Type B pancreatic cell (in vitro differentiated cells): ENCODE measurements at places on chromosomes 16 and 17.

GRCh38 chr16:74852500-74852875, 77.9 kb upstream of the FA2H start:
- no peaks in the 10 kb centered on the region for H3K36me3 ChIP-seq
- H3K4me3 ChIP-seq: no peak overlapping the region
- no peak for DNase-seq
- H3K27me3 ChIP-seq: no peaks in the 10 kb centered on the region

- H3K27me3 ChIP-seq: no peaks in the 10 kb centered on the region
- no peaks in the 10 kb centered on the region for H3K36me3 ChIP-seq
- no peak overlapping the region for H3K27ac ChIP-seq
- H3K4me3 ChIP-seq: no peak overlapping the region
- DNase-seq: no peak
These were observed 7.8 kb upstream of the RNPS1 start for GRCh38 chr16:2275476-2276367.

GRCh38 chr16:68345958-68346635, 35.3 kb downstream of the PRMT7 start:
- H3K36me3 ChIP-seq: peaks cover 24% of the 10 kb centered on the region
- DNase-seq: no peak
- H3K4me1 ChIP-seq: no peaks in the 10 kb centered on the region
- no peaks in the 10 kb centered on the region for H3K27me3 ChIP-seq

GRCh38 chr16:56225017-56225742, 33.9 kb downstream of the GNAO1 start:
- H3K4me1 ChIP-seq: no peaks in the 10 kb centered on the region
- no peak overlapping the region for H3K4me3 ChIP-seq
- H3K27me3 ChIP-seq: peaks cover 7% of the 10 kb centered on the region
- H3K27ac ChIP-seq: no peak overlapping the region

- peak overlapping the region; percentile 53 for H3K4me3 ChIP-seq
- peaks cover 7% of the 10 kb centered on the region for H3K36me3 ChIP-seq
These were observed 203.6 kb downstream of the ZFHX3 start for GRCh38 chr16:72844225-72844920.

- peak overlapping the region; percentile 30 for H3K4me3 ChIP-seq
- H3K27me3 ChIP-seq: no peaks in the 10 kb centered on the region
- H3K36me3 ChIP-seq: no peaks in the 10 kb centered on the region
- peak overlapping the region; percentile 89 for H3K27ac ChIP-seq
- DNase-seq: no peak
These were observed 23.0 kb upstream of the ZNF750 start for GRCh38 chr17:82862737-82863382.

DNA sequence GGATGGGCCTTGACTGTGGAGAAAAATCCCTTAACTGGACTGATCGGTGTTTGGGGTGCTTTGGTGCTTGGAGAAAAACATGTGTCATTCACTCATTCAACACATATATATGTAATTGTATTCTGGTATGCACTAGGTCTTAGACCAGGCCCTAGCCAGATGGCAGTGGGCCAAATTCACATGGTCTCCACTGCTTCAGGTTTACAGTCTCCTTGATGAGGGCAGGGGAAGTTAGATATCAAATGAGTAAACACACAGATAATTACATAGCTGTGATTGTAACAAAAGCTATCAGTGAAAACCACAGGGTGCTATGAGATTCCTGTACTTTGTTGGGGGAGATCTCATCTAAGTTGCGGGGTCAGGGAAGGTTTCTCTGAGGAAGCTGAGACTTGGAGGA, 78.8 kb downstream of the WWP2 start:
- H3K27me3 ChIP-seq: no peaks in the 10 kb centered on the region
- no peak overlapping the region for H3K4me3 ChIP-seq
- no peak for DNase-seq
- H3K36me3 ChIP-seq: peaks cover 17% of the 10 kb centered on the region

GRCh38 chr17:61323909-61324868, 75.5 kb upstream of the TBX2 start:
- no peak for DNase-seq
- peak overlapping the region; percentile 51 for H3K4me3 ChIP-seq
- peak overlapping the region; percentile 68 for H3K27ac ChIP-seq
- no peaks in the 10 kb centered on the region for H3K36me3 ChIP-seq
- peaks cover 44% of the 10 kb centered on the region for H3K4me1 ChIP-seq

- peaks cover 9% of the 10 kb centered on the region for H3K27me3 ChIP-seq
- no peaks in the 10 kb centered on the region for H3K4me1 ChIP-seq
- no peak overlapping the region for H3K4me3 ChIP-seq
- H3K27ac ChIP-seq: no peak overlapping the region
These were observed 87.8 kb upstream of the GOT2 start for GRCh38 chr16:58821886-58822285.

DNA sequence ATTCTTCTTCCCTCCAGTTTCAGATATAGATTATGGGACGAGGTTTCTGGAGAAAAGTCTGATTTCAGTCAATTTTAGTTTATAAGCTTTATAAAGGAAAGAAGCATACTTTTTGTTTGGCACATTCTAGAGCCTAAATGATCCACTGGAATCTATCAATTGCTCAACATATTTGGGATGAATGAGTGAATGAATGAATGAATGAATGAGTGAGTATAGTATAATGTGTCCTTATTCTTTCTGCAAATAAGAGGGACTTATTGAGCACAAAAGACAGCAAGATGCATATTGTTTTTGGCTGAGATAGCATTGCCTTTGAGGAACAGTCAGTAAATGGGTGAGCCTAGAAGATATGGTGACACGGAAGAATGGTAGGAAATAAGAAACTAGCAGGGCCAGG, 245.4 kb downstream of the SHISA9 start:
- DNase-seq: no peak
- H3K27me3 ChIP-seq: peaks cover 3% of the 10 kb centered on the region
- no peaks in the 10 kb centered on the region for H3K36me3 ChIP-seq
- no peak overlapping the region for H3K27ac ChIP-seq

- H3K4me3 ChIP-seq: no peak overlapping the region
- DNase-seq: no peak
- peaks cover 3% of the 10 kb centered on the region for H3K27me3 ChIP-seq
- no peak overlapping the region for H3K27ac ChIP-seq
- H3K4me1 ChIP-seq: peaks cover 19% of the 10 kb centered on the region
- H3K36me3 ChIP-seq: no peaks in the 10 kb centered on the region
These were observed 4.3 kb downstream of the RHBDF1 start for GRCh38 chr16:67884-68789.

DNA sequence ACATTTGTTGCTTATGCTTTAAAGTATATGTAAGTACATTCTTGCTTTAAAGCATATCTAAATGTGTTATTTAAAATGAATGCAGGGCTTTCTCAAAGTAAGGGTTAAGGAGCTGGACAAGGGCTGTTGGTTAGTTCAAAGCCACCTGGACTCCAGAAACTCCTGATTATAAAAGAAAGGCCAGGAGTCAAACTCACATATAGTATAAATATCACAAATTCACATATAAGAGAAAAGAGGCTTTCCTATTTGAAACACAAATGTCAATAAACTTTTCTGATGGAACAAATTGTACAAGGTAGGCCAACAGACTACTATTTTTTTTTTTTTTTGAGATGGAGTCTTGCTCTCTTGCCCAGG, 84.5 kb upstream of the CORO6 start:
- no peak for DNase-seq
- no peaks in the 10 kb centered on the region for H3K27me3 ChIP-seq
- peaks cover 19% of the 10 kb centered on the region for H3K4me1 ChIP-seq
- H3K4me3 ChIP-seq: no peak overlapping the region
- H3K36me3 ChIP-seq: peaks cover 9% of the 10 kb centered on the region

- peaks cover 1% of the 10 kb centered on the region for H3K36me3 ChIP-seq
- peaks cover 51% of the 10 kb centered on the region for H3K4me1 ChIP-seq
- H3K27me3 ChIP-seq: no peaks in the 10 kb centered on the region
- peak overlapping the region; percentile 61 for H3K27ac ChIP-seq
- no peak for DNase-seq
- peak overlapping the region; percentile 10 for H3K4me3 ChIP-seq
These were observed 120.4 kb downstream of the SNX29 start for GRCh38 chr16:12096828-12097522.

DNA sequence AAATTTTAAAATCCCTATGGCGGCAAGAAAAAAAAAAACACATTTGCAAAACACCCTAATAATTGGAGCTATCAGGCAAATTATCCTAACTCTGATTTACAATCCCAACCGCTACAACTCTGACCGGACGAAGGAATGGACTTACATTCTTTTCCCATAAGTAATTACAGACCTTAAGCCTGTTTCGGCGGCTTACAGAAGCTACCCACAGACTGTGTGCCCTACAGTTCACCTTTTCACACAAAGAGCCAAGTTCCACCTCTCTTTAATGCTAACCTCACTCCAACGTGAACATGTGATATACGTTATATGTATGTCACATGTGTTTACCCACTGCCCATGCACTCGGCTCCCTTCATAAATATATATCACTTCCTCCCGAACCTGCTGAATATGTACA, 8.7 kb upstream of the MEAK7 start:
- peaks cover 55% of the 10 kb centered on the region for H3K4me1 ChIP-seq
- DNase-seq: no peak
- H3K4me3 ChIP-seq: no peak overlapping the region
- peak overlapping the region; percentile 73 for H3K27ac ChIP-seq

GRCh38 chr16:56298948-56299596, 107.8 kb downstream of the GNAO1 start:
- peaks cover 53% of the 10 kb centered on the region for H3K4me1 ChIP-seq
- H3K36me3 ChIP-seq: no peaks in the 10 kb centered on the region
- no peak for DNase-seq
- H3K27me3 ChIP-seq: no peaks in the 10 kb centered on the region

DNA sequence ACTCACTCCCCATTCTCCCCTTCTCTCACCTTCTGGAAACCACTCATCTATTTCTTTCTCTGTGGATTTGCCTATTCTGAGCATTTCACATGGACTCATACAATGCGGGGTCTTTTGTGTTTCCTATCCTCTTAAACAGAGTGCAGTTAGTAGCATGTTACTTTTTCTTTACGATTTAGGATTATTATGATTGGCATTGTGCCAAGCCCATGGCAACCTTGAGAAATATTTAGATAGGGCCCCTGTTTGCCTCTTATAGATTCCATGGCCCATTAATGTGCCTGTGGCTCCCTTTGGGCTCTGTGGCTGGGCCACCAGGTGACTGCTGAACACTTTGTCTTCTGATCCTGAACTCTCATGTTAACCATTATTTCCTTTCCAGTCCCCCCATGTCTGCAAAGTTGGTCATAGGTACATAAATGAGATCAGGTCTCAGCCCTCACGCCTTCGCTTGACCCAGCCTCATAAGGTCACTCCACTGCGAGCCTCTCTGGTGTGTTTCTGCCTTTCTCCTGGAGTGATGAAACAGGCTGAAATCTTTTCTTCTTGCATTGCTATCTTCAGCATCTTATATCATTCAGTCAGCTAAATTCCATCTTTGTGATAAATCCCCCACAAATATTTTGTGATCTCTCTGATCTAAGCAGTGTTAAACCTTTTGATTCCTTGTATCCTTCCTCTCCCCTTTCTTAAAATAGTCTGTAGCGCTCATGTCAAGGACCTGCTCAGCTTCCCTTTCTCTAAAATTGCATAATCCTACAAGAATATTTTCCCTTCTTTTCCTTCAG, 44.0 kb downstream of the MYH3 start:
- H3K36me3 ChIP-seq: no peaks in the 10 kb centered on the region
- H3K4me1 ChIP-seq: peaks cover 10% of the 10 kb centered on the region
- H3K27me3 ChIP-seq: peaks cover 12% of the 10 kb centered on the region
- DNase-seq: no peak
- H3K4me3 ChIP-seq: no peak overlapping the region

- H3K4me1 ChIP-seq: peaks cover 20% of the 10 kb centered on the region
- H3K4me3 ChIP-seq: no peak overlapping the region
- no peak for DNase-seq
- H3K27ac ChIP-seq: peak overlapping the region; percentile 72
- H3K36me3 ChIP-seq: peaks cover 11% of the 10 kb centered on the region
These were observed 69.0 kb upstream of the BCAR1 start for GRCh38 chr16:75320435-75320834.

DNA sequence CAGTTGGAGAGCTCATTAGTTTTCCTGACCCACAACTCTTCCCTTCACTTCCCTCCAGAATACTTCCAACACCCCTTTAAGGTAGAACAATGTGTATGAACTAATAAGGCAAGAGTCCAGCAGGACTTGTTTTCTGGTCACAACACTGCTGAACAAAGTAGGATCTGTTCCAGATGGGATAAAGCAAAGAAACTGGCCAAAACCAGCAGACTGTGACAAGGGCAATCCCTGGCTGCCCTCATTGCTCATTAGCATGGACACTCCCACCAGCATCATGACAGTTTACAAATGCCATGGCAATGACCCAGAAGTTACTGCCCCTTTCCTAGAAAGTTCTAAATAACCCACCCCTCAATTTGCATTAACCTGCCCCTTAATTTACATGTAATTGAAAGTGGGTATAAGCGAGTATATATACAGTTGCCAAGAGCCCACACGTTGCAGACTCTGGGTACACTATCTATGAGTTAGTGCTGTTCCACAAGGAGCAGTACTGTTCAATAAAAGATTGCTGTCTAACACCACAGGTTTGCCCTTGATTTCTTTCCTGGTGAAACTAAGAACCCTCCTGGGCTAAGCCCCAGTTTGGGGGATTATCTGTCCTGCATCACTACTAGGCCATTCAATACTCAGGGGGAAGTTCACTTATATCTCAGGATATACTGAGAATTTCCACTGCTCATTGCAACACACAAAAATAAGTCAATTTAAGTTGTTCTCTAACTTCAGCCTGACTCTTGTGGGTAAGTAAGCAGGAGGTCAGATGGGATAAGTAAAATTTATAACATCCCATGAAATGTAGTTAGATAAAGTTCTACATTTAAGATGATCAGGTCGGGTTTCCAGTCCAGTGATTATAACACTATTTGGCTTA, 82.3 kb downstream of the SSH2 start:
- peak overlapping the region; percentile 10 for H3K4me3 ChIP-seq
- H3K27me3 ChIP-seq: no peaks in the 10 kb centered on the region
- H3K4me1 ChIP-seq: peaks cover 36% of the 10 kb centered on the region
- peak overlapping the region; percentile 45 for H3K27ac ChIP-seq

- no peak overlapping the region for H3K27ac ChIP-seq
- DNase-seq: no peak
- no peaks in the 10 kb centered on the region for H3K4me1 ChIP-seq
- no peak overlapping the region for H3K4me3 ChIP-seq
- H3K36me3 ChIP-seq: no peaks in the 10 kb centered on the region
- peaks cover 62% of the 10 kb centered on the region for H3K27me3 ChIP-seq
These were observed 1.2 kb downstream of the EPX start for GRCh38 chr17:58193641-58194255.

DNA sequence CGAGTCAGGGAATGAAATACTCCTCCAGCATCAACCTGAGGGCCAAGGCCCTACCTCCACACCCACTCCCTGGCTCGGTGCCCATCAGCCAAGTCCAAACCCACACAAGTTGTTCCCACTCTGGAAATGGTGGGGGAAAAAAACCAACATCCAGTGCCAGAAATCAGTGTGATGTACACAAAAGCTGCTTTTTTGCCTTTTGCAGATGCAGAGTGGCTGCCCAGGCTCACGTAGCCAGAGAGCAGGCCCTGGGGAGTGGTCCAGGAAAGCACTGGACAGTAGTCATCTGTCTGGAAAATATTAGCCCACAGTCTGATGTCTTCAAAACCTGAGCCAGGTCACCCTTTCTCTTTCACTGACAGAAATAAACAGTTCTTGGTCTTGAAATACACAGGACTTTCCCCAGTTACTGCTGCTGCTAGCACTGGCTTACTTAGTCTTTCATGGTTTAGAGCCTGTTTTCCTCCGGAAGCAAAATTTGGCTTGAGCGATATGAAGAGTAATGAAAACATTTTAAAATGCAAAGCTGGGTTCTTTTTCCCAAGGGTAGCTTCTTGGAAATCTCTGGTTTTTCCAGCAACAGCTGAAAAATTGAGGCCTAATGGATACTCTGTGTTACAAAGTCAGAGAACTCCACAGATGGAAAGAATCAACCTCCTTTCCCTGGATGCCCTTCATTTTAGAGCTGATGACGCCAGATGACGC, 18.2 kb upstream of the NOS2 start:
- H3K27me3 ChIP-seq: no peaks in the 10 kb centered on the region
- no peak overlapping the region for H3K4me3 ChIP-seq
- no peak overlapping the region for H3K27ac ChIP-seq
- no peaks in the 10 kb centered on the region for H3K4me1 ChIP-seq
